Activated CD4-positive, alpha-beta T cell treated with anti-CD3 and anti-CD28 coated beads, Interleukin-2, amount 50 U/mL, for 16 hours (primary cell): ENCODE measurements at places on chromosomes 5 and 9.

GRCh38 chr5:115775999-115776398, 40.5 kb downstream of the CDO1 start:
- no peak for DNase-seq

GRCh38 chr5:173352366-173353349, 24.4 kb upstream of the STC2 start:
- DNase-seq = no peak

DNA sequence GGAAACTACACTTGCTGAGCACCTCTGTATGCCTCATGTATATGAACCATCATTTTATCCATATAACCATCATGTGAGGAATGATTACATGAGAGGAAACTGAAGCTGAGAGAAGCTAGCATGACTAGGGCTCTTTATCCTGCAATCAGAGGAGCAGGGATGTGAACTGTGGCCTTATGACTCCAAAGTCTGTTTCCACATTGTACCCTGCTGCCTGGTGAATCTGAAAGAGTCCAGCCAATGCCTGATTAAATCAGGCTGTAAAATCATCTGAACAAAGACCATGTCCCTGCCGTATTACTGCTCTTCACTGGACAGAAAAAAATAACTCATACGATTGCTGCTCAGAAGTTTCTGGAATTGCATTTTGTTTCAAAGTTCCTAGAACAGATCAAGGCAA, 67.0 kb downstream of the LPAR1 start:
- no peak for DNase-seq

GRCh38 chr9:119859128-119859527, 489.9 kb upstream of the BRINP1 start:
- no peak for DNase-seq

GRCh38 chr9:19488721-19489120, 79.9 kb downstream of the ACER2 start:
- no peak for DNase-seq

GRCh38 chr9:38295764-38296163, 96.7 kb upstream of the ALDH1B1 start:
- no peak for DNase-seq

DNA sequence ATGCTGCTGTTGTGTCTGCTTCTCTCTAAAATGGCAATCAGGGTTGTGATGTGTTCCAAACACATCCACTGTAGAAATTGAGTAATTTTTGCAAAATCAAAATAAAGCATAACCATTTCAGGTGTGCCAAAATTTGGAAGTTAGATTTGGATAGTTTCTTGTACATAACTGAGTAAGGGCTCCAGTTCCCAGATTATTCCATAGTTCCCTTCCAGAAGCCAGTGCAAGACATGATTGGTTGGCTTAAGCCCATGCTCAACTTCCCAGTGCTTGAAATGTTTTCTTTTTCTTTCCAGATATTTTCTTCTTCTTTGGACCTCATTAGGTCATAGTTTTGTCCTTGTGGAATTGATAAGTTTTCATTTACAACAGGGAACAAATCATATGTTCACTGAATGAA, 64.2 kb downstream of the SNCAIP start:
- no peak for DNase-seq

GRCh38 chr9:107989544-107989943, 500.0 kb upstream of the KLF4 start:
- DNase-seq = no peak

DNA sequence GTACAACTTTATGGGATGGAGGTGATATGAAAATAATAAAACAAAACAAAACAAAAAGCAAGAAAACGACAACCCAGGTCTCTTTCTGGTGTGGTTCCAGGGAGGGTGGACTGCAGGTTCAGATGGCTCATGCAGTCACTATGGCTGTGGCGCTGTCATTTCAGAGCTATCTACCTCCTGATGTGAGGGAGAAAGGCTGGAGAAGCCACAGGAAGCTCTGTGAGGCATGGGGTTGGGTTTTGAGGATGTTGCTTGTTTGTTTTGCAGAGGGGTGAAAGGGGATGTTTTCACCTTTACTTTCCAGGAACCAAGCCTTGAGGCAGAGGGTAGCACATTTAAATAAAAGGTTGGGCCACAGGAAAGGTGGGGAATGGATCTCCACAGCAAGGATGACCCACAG, 18.7 kb downstream of the NIPAL4 start:
- DNase-seq = no peak

DNA sequence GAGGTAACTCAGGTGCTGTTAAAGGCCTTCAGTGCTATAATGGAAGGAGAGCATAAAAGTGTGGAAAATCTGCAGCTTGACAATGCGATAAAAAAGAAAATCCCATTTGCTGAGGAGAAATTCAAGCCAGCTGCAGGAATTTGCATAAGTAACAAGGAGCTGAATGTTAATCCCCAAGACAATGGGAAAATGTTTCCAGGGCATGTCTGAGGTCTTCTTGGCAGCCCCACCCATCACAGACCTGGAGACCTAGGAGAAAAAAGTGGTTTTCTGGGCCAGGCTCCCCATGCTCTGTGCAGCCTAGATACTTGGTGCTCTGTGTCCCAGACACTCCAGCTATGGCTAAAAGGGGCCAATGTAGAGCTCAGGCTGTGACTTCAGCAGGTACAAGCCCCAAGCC, 1159.6 kb downstream of the CDH18 start:
- no peak for DNase-seq
